Esophagus squamous epithelium (tissue), 5 donors: ENCODE measurements at places on chromosomes 7 and 10.

- no peak for DNase-seq
These were observed 12.5 kb upstream of the AKR1E2 start for GRCh38 chr10:4813496-4813895.

- DNase-seq = no peak
These were observed 993 bp upstream of the SND1 start for GRCh38 chr7:127650847-127651555.

- DNase-seq = no peak
These were observed 222.2 kb upstream of the NRP1 start for GRCh38 chr10:33556620-33557019.

GRCh38 chr7:100686201-100686821 is 7.7 kb downstream of the GIGYF1 start:
- DNase-seq = no peak

DNA sequence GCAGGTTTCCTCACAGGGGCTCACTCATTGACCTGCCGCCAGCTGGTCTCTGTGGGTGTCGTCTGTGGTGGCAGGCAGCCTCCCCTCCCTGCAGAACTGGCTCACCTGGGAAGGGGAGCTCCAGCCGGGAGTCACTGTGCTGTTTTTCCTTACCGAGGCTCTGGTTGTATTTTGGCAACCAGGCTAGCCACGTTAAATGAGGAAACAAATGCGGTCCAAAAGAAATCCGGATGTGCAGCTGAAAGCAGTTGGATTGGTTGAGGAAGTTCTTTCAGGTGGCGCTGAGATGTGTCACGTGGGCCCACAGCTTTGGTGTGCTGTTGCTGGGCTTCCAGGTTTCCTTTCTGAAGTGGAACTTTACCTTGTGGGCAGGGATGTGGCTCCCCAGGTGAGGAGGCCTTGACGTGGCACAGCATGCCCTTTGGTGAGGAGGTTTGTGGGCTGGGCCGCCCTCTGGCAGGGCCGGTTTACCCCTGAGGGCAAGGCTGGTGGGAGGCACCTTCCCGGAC is 14.2 kb downstream of the MTURN start:
- no peak for DNase-seq

- no peak for DNase-seq
These were observed 63.9 kb upstream of the GHITM start for GRCh38 chr10:84075226-84076046.

DNA sequence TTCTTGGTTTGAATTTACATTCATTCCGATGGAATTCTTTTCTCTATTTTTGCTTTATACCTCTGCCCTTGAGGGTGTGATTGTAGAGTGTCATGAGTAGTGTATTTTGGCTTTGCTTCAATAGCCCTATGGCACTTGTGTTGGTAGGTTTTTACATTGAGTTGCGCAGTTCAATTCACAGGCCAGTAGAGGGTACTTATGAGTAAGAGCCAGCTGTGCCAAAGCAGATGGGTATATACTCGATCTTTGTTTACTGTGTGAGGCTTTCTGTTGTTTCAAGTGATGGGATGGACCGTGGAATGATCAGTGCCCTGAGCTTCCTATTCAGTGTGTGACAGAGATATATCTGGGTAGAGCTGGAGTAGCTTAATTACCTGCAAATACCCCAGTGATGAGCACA is 4.3 kb upstream of the AKR1C3 start:
- DNase-seq = no peak
